ENCODE measurements at places on chromosomes 1 and 21. TPM values are rescaled to one million over a fixed set of nuclear protein-coding genes. Genes with fewer than 3 reads are reported as not detected.

AADACL3 gene
- total RNA-seq: not detected

FAM151A gene
- total RNA-seq: not detected

RBM8A gene
- 285 TPM for total RNA-seq

SHISAL2A gene
- not detected for total RNA-seq

C4BPB gene
- total RNA-seq: 0.28 TPM

DNA sequence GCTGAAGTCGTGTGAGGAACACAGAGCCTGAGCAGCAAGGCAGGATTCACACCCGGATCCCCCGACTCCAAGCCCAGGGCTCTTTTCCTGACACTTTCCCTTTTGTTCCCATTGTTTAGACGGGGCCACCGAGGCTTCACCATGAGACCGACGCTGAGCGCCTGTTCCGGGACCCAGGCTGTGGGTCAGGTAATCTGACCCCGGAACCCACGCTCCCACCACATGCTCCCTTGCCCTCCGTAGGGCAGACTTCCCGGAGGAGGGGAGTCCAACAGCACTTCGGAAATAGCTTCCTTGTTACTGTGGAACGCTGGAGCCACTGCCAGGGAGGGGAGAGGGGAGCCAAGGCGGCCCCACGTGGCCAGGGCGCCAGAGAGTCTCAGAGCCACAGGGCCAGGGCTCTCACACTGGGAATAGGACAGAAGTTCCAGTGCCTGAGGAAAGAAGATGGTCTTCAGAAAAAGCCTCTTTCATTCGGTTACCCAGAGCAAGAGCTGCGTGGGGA, 18.4 kb downstream of the RUNX3 start:
- H3K27me3 ChIP-seq: no peaks in the 10 kb centered on the region
- DNase-seq: no peak
- peaks cover 67% of the 10 kb centered on the region for H3K36me3 ChIP-seq
- H3K4me3 ChIP-seq: no peak overlapping the region
- H3K4me1 ChIP-seq: peaks cover 62% of the 10 kb centered on the region
- H3K27ac ChIP-seq: peak overlapping the region; percentile 38

GRCh38 chr1:198054510-198054909, 102.3 kb upstream of the NEK7 start:
- H3K27ac ChIP-seq: no peak overlapping the region
- no peak for DNase-seq
- H3K4me1 ChIP-seq: no peaks in the 10 kb centered on the region
- H3K4me3 ChIP-seq: no peak overlapping the region
- H3K36me3 ChIP-seq: no peaks in the 10 kb centered on the region

GRCh38 chr1:119080586-119080985, 59.9 kb downstream of the WARS2 start:
- no peaks in the 10 kb centered on the region for H3K27me3 ChIP-seq
- DNase-seq: peak; percentile 91
- no peaks in the 10 kb centered on the region for H3K36me3 ChIP-seq
- peaks cover 20% of the 10 kb centered on the region for H3K4me1 ChIP-seq
- no peak overlapping the region for H3K4me3 ChIP-seq
- H3K27ac ChIP-seq: peak overlapping the region; percentile 36

DNA sequence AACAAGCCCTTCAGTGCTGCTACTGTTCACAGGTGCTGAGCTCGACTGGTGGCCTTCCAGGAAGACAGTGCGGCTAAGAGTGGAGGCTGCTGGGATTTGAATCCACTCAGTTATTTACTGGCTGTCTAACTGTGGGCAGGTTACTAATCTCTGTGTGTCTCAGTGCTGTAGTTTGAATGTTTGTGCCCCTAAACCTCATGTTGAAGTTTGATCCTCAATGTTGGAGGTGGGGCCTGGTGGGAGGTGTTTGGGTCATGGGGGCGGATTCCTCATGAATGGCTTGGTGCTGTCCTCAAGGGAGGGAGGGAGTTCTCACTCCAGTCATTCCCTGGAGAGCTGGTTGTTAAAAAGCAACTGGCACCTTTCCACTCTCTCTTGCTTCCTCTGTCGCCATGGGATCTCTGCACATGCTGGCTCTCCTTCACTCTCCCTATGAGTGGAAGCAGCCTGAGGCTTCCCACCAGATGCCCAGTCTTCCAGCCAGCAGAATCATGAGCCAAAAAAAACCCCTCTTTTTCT, 334.8 kb downstream of the RPS6KC1 start:
- no peaks in the 10 kb centered on the region for H3K36me3 ChIP-seq
- H3K4me3 ChIP-seq: no peak overlapping the region
- H3K27me3 ChIP-seq: no peaks in the 10 kb centered on the region
- H3K27ac ChIP-seq: no peak overlapping the region
- H3K4me1 ChIP-seq: no peaks in the 10 kb centered on the region
- no peak for DNase-seq

- no peak overlapping the region for H3K27ac ChIP-seq
- H3K27me3 ChIP-seq: no peaks in the 10 kb centered on the region
- DNase-seq: no peak
- H3K4me3 ChIP-seq: no peak overlapping the region
- no peaks in the 10 kb centered on the region for H3K4me1 ChIP-seq
- no peaks in the 10 kb centered on the region for H3K36me3 ChIP-seq
These were observed 32.3 kb downstream of the BCAS2 start for GRCh38 chr1:114549137-114549536.

GRCh38 chr1:228452194-228453021, 34.8 kb upstream of the RNF187 start:
- H3K4me3 ChIP-seq: no peak overlapping the region
- H3K27ac ChIP-seq: no peak overlapping the region
- peaks cover 6% of the 10 kb centered on the region for H3K4me1 ChIP-seq
- H3K27me3 ChIP-seq: peaks cover 22% of the 10 kb centered on the region
- no peaks in the 10 kb centered on the region for H3K36me3 ChIP-seq
- DNase-seq: no peak

- H3K4me1 ChIP-seq: no peaks in the 10 kb centered on the region
- no peaks in the 10 kb centered on the region for H3K27me3 ChIP-seq
- no peak overlapping the region for H3K27ac ChIP-seq
- H3K4me3 ChIP-seq: no peak overlapping the region
- no peak for DNase-seq
These were observed 49.0 kb upstream of the OLFM3 start for GRCh38 chr1:102045752-102046151.

DNA sequence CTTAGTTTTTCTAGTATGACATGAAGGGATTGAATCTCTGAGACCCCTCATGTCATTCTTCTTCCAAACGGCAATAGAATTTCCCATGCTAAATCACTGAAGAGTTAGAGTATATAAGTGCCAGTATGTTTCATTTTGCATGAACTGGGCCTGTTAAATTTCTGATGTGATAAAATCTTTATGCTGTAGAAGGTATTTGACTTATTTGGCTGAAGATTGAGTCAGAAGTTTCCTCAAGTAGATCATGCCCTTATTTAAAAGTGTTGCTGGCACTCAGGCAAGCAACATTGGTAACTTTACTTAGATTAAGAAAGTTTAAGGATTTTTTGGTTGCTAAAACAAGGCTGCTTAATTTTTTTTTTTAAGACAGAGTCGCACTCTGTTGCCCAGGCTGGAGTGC, 13.3 kb downstream of the ATF6 start:
- no peaks in the 10 kb centered on the region for H3K27me3 ChIP-seq
- no peak for DNase-seq
- H3K4me1 ChIP-seq: no peaks in the 10 kb centered on the region
- peaks cover 19% of the 10 kb centered on the region for H3K36me3 ChIP-seq
- no peak overlapping the region for H3K27ac ChIP-seq

DNA sequence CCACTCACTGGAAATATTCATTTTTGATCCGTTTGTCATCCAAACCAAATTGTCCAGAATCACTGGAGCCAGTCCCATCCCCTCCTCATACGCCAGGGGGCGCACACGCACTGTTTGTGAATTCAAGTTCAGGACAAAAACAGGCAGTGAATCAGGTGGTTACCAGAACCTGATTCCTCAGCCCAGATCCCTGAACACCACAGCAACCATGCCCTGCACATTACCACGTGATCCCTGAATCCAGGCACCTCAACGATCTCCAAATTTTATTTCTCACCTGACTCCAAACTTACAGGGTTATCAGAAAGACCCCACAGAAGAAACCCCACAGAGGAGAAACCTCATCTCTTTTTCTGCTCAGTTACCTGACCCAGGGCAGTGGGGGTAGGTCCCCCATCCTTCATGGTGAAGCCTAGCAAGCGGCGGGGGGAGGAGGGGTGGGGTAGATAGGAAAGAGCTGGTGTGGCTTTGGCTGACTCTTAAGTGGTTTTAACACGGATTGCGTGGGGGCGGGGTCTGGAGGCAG, 1.4 kb upstream of the PTPRF start:
- H3K4me3 ChIP-seq: no peak overlapping the region
- peaks cover 25% of the 10 kb centered on the region for H3K4me1 ChIP-seq
- DNase-seq: peak; percentile 83
- no peak overlapping the region for H3K27ac ChIP-seq

DNA sequence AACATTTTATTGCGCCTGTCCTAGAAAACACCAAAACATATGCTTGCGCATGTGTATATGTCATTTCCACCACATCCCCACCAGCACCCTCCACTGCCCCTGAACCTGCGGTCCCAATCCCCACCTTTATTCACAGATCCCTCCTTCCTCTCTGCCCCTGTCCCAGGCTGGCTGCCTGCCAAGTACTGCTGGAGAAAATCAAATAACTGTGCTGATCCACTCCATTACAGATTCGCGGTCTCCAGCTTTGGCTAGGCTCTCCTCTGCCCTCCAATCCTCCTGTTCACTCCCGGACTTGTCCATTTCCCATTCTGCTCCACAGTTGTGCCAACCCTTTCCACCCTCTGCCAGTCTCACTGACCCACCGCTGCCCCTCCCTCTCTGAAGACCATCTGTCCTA, 59.3 kb upstream of the GJB5 start:
- H3K36me3 ChIP-seq: no peaks in the 10 kb centered on the region
- H3K27ac ChIP-seq: no peak overlapping the region
- H3K4me3 ChIP-seq: no peak overlapping the region
- DNase-seq: no peak

- peaks cover 17% of the 10 kb centered on the region for H3K4me1 ChIP-seq
- DNase-seq: no peak
- H3K27me3 ChIP-seq: no peaks in the 10 kb centered on the region
- H3K36me3 ChIP-seq: no peaks in the 10 kb centered on the region
These were observed 995 bp downstream of the VASH2 start for GRCh38 chr1:212951126-212951946.

DNA sequence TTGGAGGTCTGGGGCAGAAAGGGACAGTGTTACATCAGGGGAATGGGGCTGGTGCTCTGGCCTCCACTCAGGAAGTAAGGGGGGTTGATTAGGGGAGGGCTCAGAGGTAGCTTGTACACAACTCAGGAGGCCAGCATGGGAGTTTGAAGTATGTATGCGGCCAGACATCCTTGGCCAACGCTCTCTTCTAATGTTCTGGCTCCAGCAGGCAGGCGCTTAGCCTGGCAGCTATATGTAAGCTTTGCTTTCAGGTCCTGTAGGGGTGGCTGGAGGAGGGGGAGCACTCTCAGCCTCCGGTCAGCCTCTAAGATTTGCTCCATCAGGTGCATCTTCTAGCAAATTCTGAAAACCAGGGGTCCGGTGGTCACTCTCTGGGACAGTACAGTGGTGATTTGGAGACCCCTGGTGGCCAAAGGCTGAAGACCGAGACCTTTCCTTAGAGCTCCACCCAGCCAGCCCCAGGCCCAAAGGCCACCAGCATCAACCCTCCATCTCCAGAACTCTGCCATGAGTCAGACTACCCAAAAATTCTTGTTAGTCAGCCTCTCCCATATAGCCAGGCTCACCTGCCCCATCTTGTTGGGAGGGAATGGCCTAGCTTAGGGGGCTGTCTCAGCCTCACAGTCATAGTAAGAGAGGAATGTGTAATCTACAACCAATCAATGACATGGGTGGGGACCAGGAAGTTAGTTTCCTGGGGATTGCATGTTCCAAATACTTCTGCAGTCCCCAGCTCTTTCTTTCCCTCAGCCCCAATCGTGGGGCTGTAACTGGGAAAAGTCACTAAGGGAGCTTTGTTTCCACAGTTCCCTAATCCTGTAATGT, 9.7 kb upstream of the COL8A2 start:
- peaks cover 37% of the 10 kb centered on the region for H3K36me3 ChIP-seq
- H3K4me3 ChIP-seq: no peak overlapping the region
- peaks cover 45% of the 10 kb centered on the region for H3K4me1 ChIP-seq
- peak; percentile 58 for DNase-seq
- H3K27me3 ChIP-seq: no peaks in the 10 kb centered on the region
- no peak overlapping the region for H3K27ac ChIP-seq

- peaks cover 4% of the 10 kb centered on the region for H3K27me3 ChIP-seq
- no peak for DNase-seq
- H3K4me3 ChIP-seq: no peak overlapping the region
- H3K27ac ChIP-seq: no peak overlapping the region
- no peaks in the 10 kb centered on the region for H3K4me1 ChIP-seq
These were observed 5.6 kb upstream of the DSCAM start for GRCh38 chr21:40852563-40852962.

DNA sequence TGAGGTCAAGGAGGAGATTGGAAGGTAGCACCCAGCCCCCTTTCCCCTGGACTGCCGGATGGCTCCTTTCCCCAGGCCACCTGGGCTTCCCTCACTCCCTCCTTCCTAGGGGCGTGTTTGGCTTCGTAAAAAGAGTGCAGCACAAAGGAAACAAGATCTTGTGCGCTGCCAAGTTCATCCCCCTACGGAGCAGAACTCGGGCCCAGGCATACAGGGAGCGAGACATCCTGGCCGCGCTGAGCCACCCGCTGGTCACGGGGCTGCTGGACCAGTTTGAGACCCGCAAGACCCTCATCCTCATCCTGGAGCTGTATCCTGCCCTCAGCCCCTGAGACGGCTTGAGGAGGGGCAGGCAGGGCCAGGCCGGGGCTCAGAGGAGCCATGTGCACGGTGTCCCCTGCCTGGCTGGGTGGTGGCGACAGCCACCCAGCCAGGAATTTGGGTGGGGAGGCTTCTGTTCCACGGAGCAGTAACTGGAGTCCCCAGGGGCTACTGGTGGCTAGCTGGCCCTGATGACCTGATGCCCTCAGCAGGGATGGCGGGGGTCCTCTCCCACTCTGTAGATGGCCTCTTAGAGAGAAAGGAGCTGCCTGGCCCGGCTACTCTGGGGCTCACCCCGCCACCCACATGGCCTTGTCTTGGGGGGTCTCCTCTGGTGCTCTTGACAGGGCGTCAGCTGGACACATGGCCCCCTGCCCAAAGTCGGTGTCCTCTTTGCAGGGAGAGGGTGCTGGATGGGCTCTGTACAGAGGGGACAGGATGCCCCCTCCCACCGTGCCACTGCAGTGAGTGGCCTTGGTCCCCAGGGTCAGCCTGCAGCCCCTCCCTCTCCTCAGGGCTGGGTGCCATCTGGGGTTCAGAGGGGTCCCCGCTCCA, 39.5 kb downstream of the TRIM11 start:
- H3K4me3 ChIP-seq: no peak overlapping the region
- peaks cover 12% of the 10 kb centered on the region for H3K27me3 ChIP-seq
- DNase-seq: no peak
- no peaks in the 10 kb centered on the region for H3K4me1 ChIP-seq
- no peak overlapping the region for H3K27ac ChIP-seq

DNA sequence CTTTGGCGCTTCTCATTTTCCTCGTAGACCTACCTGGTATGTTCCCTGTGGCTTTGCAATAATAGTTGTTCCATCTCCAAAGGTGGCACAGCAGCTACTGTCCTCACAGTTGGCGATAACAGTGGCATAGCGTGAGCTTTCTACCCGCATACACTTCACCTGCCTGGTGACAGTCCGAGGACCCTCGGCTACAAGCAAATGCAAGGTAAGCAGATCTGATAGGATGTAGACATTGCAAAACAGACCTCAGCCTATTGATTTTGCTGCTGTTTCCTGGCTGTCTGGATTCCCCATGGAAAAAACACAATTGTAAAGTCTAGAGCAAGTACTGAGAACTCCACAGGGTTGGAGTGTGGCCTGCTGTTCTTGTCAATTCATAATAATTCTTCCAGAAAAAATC, 78.5 kb downstream of the WDR3 start:
- DNase-seq: no peak
- H3K4me3 ChIP-seq: no peak overlapping the region
- H3K4me1 ChIP-seq: no peaks in the 10 kb centered on the region
- H3K27ac ChIP-seq: no peak overlapping the region
- H3K27me3 ChIP-seq: no peaks in the 10 kb centered on the region
- H3K36me3 ChIP-seq: no peaks in the 10 kb centered on the region
